T-cell (primary cell): ENCODE measurements at places on chromosomes 7 and 10.

- no peak for DNase-seq
These were observed 296.1 kb upstream of the SEMA3A start for GRCh38 chr7:84490661-84491060.

DNA sequence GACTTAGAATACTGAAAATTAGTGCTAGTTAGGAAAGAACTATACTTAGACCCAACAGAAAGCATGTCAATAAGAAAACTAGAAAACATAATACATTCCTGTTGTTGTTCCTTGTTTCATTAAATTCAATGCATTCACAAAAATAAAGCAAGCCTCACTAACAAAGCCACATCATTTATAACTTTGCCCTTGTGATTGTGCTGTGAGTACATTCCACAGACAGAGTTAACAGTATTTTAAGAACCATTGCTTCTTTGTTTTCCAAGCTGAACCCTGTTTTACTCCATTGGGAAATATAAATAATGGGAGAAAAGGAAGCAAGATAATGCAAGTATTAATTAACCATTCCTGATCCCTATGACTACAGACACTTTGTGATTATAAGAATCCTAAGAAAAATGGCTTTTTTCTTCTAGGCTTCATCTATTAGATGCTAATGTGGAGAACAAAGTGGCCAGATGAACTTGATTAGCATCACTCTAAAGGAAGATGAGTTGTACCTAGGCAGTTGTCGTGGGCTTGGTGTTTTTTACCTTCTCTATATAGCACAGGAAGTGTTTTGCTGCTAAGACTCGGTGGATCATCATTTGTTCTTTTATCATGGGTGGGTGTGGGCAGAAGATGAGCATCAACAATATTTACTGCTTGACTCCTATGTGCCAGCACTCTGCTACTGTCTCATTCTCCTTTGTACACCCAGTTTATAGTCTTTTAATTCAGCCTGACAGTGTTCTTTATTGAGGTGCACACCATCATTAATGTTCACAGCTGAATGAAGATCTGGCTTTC is 34.2 kb upstream of the ZNRF2 start:
- DNase-seq = no peak

- DNase-seq = no peak
These were observed 138.8 kb downstream of the JCAD start for GRCh38 chr10:29920408-29921070.

DNA sequence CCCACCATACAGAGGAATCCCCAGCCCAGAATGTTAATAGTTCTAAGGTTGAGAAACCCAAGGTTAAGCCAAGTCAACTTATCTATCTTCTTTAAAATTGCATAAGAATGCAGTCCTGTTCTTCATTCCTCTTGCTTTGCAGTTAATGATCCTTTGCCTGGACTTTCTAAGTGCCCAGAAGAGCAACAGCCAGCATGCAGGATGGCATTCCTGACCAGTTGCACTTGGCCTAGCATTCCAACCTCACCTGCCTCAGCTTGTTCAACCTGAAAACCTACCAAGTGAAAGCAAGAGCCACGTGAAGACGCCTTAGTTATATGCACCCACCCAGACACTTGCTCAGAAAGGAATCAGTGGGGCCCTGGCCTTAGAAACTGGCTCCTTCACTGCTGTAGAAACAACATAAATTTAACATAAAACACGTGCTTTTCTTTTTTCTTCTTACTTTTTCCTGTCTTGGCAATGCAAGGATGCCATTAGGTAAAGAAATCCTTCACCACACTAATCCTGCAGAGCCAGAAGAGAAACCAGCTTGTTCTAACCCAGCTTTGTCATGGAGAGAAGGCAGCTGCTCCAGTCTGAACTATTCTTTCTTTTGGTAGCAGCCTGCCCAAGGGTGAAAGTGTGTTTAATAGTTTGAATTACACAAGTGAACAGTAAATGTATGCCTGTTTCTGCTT is 25.0 kb downstream of the EGFR start:
- DNase-seq = no peak
